Astrocyte (in vitro differentiated cells and primary cell): ENCODE measurements at places on chromosomes 1 and 21.

DNA sequence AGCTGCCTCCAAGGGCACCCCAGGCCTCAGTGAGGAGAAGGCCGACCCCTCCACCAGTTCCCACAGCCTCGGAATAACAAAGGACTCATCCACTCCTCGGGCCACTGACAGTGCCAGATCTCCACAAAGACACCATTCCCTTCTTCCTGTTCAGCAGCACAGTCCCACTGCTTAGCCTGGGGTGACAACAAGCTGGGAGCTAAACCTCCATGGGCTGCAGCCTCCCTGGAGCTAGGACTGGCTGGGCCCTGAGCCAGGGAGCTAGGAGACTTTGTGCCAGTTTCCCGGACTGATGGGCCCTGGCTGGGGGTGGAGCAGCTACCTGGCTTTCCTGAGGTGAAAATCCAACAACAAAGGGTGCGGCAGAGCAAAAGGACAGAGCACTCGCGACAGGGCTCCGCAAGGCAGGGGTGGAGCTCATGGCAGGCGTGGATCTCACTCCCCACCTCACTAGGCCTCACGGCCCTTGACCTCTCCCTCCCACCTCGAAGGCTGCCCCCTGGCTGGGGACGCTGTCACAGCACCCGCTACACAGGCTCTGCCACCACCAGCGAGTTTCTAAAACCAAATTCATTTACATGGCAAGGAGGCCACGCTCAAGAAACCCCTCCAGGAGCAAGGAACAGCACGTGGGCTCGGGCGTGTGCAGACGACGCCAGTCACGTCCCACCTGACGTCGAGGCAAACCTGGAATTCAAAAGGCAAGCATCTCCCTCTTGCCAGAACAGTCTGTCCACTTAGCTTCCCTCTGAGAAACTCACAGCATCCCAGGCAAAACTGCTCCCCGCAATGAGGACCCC lies 13.8 kb downstream of the SLC35E2B start:
- H3K27me3 ChIP-seq, result no peaks in the 10 kb centered on the region
- no peaks in the 10 kb centered on the region for H3K36me3 ChIP-seq
- no peak for DNase-seq
- no peak overlapping the region for H3K27ac ChIP-seq

GRCh38 chr1:189429610-189430009 lies 1048.1 kb downstream of the BRINP3 start:
- H3K4me3 ChIP-seq, result no peak overlapping the region
- peak; percentile 10 for DNase-seq
- no peaks in the 10 kb centered on the region for H3K4me1 ChIP-seq
- H3K27ac ChIP-seq, result no peak overlapping the region

- no peaks in the 10 kb centered on the region for H3K27me3 ChIP-seq
- no peaks in the 10 kb centered on the region for H3K36me3 ChIP-seq
- no peak for DNase-seq
- H3K4me1 ChIP-seq, result peaks cover 44% of the 10 kb centered on the region
- H3K27ac ChIP-seq, result peak overlapping the region; percentile 82
- no peak overlapping the region for H3K4me3 ChIP-seq
These were observed 98.6 kb upstream of the JUN start for GRCh38 chr1:58882322-58882948.

DNA sequence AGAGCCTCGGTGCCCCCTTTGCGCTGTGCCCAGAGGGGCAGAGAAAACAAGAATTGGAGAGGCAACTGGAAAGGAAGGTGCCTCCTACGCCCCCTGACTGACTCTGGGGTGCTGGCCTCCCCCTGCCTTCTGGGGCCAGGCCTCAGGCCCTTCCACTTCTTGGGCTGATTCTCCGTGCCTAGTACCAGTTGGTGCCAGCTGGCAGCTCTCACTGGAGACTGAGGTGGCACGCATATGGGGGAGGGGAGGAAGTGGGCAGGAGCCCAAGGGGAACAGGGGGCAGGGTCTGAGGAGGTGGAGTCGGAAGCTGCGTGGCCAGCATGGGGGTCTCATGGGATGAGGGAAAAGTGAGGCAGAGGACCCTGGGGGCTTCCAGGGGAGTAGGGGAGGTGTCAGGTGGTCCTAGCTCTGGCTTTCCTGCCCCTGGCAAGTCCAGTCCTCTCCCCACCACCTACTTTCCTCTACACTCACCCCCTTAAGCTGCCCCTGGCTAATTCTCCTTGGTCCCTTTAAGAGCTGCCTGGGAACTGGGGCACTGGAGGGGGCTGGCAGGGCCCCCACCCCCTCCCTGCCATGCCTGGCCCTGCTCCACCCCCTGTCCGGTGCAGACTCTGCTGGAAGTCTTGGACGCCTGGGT lies 6.5 kb upstream of the SEMA4A start:
- no peaks in the 10 kb centered on the region for H3K36me3 ChIP-seq
- peaks cover 27% of the 10 kb centered on the region for H3K4me1 ChIP-seq
- no peak for DNase-seq
- no peak overlapping the region for H3K4me3 ChIP-seq
- H3K27me3 ChIP-seq, result peaks cover 18% of the 10 kb centered on the region

DNA sequence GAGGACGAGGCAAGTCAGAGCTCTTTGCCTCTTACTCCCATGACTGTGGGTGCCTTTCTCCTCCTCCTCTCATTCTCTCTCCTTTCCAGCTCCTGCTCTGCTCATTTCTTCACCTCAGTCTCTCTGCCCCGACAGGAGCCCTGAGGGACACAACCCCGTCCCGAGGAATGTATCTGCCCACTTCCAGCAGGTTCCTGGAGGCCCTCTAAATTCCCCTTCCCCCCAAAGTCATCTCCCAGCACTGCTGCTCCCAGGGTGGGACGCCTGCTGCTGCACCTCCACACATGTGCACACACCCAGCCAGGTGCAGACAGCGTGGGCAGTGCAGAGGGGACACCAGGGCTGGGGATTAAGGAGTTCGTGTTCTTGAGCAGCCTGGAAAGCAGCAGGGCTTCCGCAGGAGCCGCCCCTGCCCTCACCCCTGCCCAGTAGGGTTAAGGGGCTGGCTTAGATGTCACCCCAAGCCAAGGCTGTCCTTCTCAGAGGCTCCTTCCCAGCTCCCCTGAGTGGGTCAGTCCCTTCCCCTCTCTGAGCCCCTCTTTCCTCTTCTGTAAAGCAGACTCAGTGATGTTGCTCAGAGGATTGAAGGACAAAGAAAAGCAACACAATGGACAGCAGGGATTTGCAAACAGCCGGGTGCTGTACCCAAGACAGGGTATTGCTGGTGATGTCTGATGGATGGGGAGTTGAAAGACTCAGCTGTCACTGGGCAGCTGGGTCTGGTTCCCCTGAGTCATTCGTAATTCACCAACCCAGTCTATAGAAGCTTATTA lies 346.0 kb downstream of the MATN1 start:
- H3K27ac ChIP-seq, result no peak overlapping the region
- H3K4me3 ChIP-seq, result no peak overlapping the region
- H3K4me1 ChIP-seq, result peaks cover 18% of the 10 kb centered on the region

DNA sequence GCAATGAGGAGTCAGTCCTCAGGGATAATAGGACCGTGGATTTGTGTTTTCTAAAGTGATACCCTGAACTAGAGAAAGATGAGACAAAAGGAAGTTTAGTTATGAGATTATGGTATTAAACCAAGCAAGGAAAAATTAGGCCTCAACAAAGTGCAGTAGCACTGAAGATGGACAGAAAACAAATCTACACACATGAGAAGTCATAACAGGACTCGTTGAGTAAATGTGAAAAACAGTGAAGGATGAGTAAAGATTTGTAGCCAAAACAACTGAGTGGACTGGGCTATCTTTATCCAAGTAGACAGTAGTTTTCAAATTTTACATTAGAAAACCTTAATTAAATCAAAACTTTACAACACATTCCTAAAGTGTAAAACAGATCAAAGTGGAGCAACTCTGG lies 15.0 kb downstream of the EPRS1 start:
- H3K4me1 ChIP-seq, result no peaks in the 10 kb centered on the region
- peaks cover 25% of the 10 kb centered on the region for H3K36me3 ChIP-seq
- no peak for DNase-seq
- no peak overlapping the region for H3K27ac ChIP-seq

- no peaks in the 10 kb centered on the region for H3K36me3 ChIP-seq
- H3K27ac ChIP-seq, result no peak overlapping the region
- DNase-seq, result peak; percentile 73
- H3K4me1 ChIP-seq, result no peaks in the 10 kb centered on the region
- H3K4me3 ChIP-seq, result no peak overlapping the region
These were observed 91.6 kb downstream of the RGL1 start for GRCh38 chr1:183896466-183897048.

- no peak overlapping the region for H3K4me3 ChIP-seq
- H3K27me3 ChIP-seq, result no peaks in the 10 kb centered on the region
These were observed 17.7 kb downstream of the HIPK1 start for GRCh38 chr1:113946678-113947387.

- H3K4me3 ChIP-seq, result no peak overlapping the region
- H3K4me1 ChIP-seq, result peaks cover 39% of the 10 kb centered on the region
- no peaks in the 10 kb centered on the region for H3K27me3 ChIP-seq
These were observed 23.8 kb upstream of the TARBP1 start for GRCh38 chr1:234502785-234503184.

DNA sequence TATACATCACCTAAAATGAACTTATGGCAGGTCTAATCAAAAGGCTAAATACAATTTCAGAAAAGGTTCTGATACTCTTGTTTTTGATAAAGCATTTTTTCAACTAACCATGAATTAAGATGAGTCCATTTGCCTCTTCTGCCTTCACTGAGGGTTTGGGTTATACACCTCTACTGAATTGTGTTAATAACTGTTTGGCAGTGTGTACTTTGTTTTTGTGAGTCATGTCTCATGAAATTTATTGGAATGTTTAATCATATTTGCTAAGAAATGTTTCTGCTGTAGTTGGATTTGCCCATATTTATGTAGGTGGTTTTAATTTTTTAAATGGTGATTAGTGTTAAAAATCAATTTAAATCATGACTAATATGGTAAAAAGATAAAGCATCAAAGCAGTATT lies 190.5 kb downstream of the HS2ST1 start:
- no peaks in the 10 kb centered on the region for H3K36me3 ChIP-seq
- H3K27ac ChIP-seq, result no peak overlapping the region
- no peak overlapping the region for H3K4me3 ChIP-seq
- no peak for DNase-seq
- H3K27me3 ChIP-seq, result no peaks in the 10 kb centered on the region

GRCh38 chr1:112446411-112446810 lies 50.4 kb downstream of the CTTNBP2NL start:
- H3K4me1 ChIP-seq, result peaks cover 23% of the 10 kb centered on the region
- H3K36me3 ChIP-seq, result peaks cover 8% of the 10 kb centered on the region

DNA sequence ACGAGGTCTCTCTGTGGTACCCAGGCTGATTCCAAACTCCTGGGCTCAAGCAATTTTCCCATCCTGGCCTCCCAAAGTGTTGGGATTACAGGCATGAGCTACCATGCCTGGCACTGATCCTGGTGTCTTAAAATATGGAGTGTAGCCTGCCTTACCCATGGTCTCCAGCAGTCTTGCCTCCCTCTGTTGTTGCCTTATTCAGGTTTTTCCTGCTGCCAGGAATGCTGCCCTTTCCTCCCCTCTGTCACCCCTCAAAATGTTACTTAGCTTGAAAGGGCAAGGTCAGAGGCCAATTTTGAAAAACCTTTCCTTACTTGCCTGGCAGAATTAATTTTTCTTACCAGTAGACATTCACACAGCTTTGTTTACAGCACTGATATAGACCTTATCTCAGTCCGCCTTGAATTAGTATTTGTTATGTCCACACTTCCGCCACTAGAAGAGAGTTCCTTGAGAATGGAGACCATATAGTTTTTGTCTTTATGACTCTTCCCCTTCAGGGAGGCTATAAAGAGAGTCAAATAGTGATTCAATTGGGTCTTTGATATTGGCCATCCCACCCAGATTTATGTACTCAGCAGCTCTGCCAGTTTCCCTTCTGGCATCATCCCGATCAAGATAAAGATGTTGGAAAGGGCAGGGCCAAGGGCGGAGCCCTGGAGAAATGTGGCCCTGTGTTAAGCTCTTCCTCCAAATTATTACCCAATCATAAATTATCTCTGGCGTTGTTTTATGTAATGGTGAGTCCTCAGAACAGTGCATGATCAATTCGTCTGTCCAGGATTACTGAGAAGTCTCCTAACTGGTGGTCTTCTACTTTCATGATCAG lies 38.8 kb downstream of the C1orf21 start:
- no peak overlapping the region for H3K27ac ChIP-seq
- DNase-seq, result no peak
- H3K27me3 ChIP-seq, result no peaks in the 10 kb centered on the region
- no peaks in the 10 kb centered on the region for H3K4me1 ChIP-seq

DNA sequence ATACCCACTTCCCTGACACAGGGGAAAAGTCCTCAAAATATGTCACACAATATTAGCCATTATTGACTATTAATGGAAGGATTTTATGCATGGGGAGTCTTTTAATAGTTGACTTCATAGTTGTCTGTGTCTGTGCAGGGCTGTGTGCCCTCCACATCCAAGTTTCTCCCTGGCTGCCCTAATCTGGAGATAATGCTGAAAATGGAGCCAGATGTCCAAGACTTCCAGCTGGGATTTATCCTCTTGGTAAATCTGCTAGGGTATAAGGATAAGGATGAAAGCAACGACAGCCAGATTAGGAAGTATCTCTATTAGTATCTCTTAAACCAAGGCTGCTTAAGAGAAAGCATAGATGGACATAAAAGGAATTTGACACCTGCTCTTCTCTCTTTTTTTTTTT lies 42.1 kb downstream of the CDK18 start:
- no peak overlapping the region for H3K4me3 ChIP-seq
- H3K27me3 ChIP-seq, result peaks cover 8% of the 10 kb centered on the region
- H3K4me1 ChIP-seq, result peaks cover 13% of the 10 kb centered on the region
- no peak for DNase-seq

GRCh38 chr1:7705048-7705907 lies 65.8 kb upstream of the VAMP3 start:
- no peaks in the 10 kb centered on the region for H3K36me3 ChIP-seq
- H3K27ac ChIP-seq, result no peak overlapping the region
- DNase-seq, result no peak
- peaks cover 3% of the 10 kb centered on the region for H3K4me1 ChIP-seq
- H3K4me3 ChIP-seq, result peak overlapping the region; percentile 39
- peaks cover 40% of the 10 kb centered on the region for H3K27me3 ChIP-seq

DNA sequence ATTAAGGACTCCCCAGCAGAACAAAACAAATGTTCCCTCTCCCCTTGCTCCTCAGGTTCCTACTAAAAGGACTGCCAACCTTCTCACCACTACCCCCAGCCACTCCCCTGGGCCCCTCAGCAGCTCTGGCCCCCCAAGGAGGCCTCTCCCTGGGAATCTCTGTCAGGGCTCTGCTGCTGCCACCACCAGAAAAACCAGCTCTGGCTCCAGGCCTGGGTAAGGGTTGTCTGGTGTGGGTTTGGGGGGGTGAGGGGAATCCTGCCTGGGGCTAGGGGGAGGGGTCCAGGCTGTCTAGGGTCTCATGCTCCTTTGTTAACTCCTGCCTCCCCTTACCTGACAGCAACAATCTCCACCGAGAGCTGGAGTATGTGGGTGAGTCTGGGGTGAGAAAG lies 4.8 kb downstream of the NECTIN4 start:
- no peak for DNase-seq
- H3K27ac ChIP-seq, result peak overlapping the region; percentile 10
- no peaks in the 10 kb centered on the region for H3K27me3 ChIP-seq
- no peak overlapping the region for H3K4me3 ChIP-seq
